ENCODE measurements at places on chromosomes 11 and 22. TPM values are rescaled to one million over a fixed set of nuclear protein-coding genes. Genes with fewer than 3 reads are reported as not detected.

Gene ZFP91
- 28.8 TPM for total RNA-seq

Gene ELFN2
- 0.32 TPM for total RNA-seq

Gene SLC6A5
- not detected for total RNA-seq

Gene CARD18
- total RNA-seq = not detected

Gene LGR4
- 11.5 TPM for total RNA-seq

Gene CRYBB2
- total RNA-seq = not detected

Gene BEST1
- total RNA-seq = 4.6 TPM

Gene OR52A1
- not detected for total RNA-seq

Data from bronchial smooth muscle cell (primary cell).